ENCODE measurements at places on chromosomes 7 and 10.

DNA sequence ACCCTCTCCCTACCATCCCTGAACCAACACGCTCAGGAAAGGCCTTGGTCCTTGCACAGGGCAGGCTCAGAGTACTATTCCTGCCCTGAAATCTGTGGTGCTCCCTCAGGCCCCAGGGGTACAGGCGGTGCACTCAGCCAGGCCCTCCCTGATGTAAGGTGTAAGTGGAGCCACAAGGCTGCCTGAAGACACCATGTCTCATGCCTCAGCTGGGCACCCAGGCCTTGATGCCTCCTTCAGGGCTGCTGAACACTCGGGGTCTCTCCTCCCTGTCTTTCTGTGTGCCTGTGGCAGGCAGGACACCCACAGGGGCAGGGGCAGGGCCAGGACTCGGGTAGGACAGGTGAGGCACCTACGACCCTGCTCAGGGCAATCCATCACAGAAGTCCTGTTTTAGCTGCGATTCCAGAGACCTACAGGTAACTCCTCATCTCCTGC, 22.9 kb upstream of the ANTXRL start:
- no peak for DNase-seq

- DNase-seq, result no peak
These were observed 41.6 kb downstream of the ABLIM1 start for GRCh38 chr10:114616516-114616915.

- no peak for DNase-seq
These were observed 95.5 kb upstream of the RNF32 start for GRCh38 chr7:156544919-156545715.

GRCh38 chr10:104577861-104578521, 63.1 kb upstream of the SORCS3 start:
- no peak for DNase-seq

- no peak for DNase-seq
These were observed 227.2 kb upstream of the PITRM1 start for GRCh38 chr10:3399756-3400155.

DNA sequence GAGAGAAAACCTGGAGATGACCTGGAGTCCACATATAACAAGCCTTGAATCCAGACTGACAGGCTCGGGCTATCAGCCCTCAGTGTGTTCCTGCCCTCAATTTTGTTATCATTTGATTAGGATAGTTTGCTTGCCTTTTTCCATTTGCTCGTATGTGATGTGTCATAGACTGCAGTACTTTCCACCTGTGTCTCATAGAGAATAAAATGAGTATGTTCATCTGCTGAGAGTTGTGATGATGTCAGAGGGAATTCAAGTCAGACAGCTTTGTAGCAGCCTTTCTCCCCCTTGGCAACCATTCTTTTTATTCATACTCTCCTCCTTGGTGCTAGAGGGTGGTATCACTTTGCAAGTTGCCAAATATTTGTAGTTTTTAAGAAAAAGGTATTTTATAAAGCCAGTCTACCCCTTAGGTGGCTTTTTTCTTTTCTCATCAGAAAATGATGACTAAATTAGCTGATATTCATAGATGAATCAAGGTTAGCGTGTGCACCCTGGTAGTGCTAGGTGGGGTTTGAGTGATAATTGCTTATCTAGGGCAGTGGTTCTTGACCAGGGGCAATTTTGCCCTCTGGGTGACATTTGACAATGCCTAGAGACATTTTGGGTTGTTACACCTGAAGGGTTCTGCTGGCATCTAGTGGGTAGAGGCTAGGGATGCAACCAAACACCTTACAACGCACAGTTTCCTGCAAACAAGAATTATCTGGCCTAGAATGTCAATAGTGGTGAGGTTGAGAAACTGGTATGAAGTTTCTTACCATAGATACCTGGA, 5.4 kb downstream of the SGPL1 start:
- DNase-seq, result no peak

DNA sequence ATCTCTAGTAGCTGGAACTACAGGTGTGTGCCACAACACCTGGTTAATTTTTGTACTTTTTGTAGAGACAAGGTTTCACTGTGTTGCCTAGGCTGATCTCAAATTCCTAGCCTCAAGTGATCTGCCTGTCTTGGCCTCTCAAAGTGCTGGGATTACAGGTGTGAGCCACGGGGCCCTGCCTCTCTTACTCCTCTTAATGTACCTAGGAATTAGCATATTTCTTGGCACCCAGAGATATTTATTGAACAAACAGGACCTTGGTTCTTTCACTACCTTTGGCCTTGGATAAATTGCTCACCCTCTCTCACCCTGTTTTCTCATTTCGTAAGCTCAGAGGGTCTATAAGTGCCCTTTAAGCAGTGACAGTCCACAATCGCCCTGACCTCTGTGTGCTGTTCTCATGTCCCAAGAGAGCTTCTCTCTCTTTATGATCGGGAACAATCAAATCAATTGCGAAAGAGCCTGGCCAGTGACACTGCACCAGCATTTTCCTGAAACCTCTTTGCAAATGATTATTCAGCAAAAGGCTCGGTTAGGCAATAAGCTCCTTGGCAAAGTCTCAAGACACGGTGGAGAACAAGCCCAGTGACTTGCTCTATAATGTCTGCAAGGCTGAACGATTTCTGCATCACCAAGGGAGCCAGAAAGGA, 117.7 kb downstream of the APBB1IP start:
- DNase-seq, result no peak

DNA sequence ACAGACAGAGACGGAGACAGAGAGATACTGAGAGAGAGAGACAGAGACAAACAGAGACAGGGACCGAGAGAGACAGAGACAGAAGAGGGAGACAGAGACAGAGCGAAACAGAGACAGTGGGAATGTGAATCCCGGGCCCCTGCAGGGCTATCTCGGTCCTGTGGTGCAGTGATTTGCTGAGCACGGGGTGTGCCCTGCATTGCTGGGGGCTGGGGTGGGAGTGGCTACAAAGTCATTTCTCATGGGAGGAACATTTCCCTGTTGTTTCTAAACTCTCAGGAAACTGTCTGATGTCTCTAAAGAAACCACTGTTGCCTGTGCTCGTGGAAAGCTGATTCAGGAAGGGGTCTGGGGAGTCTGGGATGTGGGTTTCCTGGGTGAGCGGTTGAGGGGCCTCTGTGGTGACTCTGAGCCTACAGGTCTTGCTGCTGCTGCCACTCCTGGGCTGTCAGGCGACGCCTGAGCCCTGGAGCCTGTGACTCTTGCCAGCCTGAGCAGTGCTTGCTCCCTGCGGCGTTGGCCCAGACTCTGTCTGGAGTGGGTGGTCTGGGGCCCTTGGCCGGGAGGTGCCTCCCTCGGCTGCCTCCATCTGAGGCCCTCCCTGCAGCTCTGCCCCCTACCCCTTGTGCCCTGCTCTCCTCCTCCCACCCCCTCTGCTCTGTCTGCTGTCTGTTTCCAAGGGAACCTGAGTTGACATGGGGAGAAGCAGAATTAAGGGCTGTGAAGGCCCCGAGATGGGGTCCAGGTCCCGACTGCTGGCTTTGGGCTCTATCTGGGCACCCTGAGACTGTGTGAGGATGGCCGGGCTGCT, 292.0 kb downstream of the WDR37 start:
- no peak for DNase-seq

DNA sequence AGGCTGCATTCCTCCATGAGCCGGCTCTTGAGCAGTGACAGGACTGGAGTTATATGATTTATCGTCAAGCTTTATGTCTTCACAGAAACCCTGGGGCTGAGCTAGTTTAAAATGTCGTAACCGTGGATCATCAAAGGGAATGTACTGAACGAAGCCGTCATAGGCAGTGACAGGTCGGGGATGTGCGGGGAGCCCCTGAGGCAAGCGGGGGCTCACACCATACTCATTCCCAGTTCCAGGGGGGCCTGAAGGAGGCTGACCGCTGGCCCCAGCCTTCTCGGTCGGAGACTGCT, 30.7 kb downstream of the JCAD start:
- no peak for DNase-seq

GRCh38 chr7:20952916-20953315, 166.2 kb upstream of the SP8 start:
- no peak for DNase-seq

- no peak for DNase-seq
These were observed 212.7 kb upstream of the PHYHIPL start for GRCh38 chr10:58963723-58964124.

GRCh38 chr10:71807557-71808510, 34.5 kb upstream of the VSIR start:
- no peak for DNase-seq

DNA sequence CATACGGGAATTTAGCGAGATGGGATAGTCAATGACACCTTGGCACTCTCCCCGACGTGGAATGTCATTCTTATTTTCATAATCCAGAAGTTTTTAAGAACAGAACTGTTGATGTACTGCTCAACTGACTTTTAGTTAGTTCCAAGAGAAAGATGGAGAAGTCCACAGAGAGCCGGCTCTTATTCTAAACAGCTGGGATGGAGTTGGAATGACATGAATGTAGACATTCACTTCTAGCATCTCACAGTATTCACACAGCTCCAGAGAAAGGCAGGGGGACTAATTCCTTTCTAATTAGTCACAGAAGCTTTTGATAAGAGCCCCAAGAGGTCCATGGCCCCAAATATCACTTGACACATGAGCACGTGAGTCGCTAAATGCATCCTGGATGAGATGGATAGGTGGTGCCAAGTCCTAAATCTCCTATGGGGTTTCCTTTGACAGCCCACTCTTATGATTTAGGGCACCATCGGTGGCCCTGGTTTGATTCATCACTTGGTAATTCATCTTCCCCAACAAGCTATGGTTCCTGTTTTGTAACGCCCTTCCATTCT, 420.3 kb upstream of the AUTS2 start:
- no peak for DNase-seq

DNA sequence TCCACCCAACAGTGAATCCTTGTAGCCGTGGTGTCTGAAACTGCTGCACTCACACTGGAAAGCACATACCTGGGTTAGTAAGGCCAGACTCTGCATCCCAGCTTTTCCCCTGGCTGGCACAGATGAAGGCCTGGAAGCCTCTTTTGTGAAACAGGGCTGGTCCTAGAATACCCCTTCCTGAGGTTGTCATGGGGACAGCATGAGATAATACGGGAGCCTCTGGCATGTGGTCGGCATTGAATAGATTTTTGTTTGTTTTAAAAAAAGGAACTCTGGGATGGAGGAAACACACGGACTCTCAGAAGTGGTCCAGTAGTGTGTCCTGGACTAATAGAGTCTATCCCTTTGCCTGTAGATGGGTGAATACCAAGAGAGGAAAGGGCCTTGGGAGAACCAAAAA, 129.7 kb downstream of the TMEM178B start:
- DNase-seq, result no peak

GRCh38 chr7:38185395-38186307, 7.6 kb downstream of the STARD3NL start:
- no peak for DNase-seq

GRCh38 chr10:102970562-102971340, 52.7 kb downstream of the CNNM2 start:
- no peak for DNase-seq

DNA sequence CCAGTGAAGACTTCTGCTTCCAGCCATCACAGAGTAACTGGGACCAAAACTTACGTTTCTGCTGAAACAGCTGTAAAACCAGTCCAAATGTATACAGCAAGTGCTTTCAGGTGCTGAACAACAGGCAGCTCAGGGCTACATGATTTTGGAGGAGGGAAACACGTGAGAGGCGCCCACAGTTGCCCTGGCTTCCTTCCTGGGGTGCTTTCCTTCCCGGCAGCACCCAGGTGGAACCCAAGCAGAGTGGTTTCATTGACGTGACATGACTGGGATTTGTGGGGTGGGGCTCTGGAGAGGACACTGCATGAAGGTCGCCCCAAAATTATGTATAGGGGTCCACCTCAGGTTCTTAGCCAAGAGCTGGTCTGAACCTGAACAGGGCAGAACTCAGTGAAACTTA, 34.2 kb downstream of the IL2RA start:
- no peak for DNase-seq

DNA sequence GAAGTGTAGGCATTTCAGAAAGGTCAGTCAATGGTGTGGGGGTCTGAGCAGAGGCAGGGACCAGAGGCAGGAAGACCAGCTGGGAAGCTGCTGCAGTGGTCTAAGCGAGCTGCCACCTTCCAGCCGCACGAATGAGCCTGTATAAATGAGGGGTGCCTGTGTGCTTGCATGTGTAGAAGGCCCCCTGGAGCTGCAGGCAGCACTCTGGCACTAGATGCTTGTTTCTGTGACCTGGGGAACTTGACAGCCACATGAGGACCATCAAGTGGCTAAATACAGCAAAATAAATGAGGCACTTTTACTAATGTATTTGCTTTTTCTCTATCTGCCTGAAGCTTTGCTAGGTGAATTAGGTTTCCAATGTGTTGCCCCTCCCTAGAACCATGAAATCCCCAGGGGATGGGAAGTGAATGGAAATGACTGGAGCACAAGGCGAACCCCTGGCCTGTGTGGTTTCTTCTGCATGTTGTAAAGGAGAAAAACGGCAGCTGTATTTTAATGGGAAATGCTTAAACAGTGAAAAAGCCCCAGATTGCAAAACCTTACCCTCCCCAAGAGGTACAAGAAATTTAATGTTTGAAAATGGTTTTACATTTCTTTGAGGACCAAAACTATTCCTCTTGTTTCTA, 57.7 kb downstream of the PYROXD2 start:
- no peak for DNase-seq

DNA sequence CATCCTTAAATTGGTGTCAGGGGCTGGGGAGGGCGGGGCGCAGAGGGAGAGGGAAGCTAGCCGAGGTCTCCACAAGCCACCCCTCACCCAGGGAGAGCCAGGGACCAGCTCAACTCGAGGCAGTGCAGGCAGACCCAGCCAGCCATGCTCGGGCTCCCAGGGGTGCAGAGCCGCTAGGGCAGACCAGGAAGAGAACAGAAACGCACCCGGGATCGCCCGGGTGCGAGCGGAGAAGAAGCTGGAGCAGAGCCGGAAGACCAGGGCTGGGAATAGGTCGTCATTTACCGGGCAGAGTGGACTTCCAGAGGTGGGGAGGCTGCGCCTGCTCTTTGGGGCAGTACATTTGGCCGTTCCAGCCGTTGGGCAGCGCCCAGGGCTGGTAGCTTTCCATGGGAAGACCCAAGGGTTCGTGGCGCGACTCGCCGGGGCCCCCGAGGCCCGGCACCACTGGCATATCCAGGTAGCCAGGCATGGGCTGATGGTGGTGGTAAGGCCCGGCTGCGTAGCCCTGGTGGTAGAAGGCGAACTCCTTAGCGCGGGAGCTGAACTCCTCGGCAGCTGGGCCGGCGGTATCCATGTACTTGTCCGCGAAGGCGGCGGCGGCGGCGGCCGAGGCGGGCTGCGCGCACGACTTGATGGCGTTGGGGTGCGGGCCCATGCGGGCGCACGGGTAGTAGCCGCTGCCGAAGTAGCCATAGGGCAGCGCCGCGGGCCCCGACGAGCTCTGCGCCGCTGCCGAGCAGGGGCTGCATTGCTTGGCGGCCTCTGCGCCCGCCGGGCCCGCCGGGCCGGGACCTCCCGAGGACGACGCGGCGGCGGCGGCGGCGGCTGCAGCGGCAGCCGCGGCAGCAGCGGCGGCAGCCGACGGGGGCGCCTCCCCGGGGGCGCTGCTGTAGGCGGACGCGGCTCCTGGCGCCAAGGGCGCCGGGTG, 755 bp downstream of the HOXA13 start:
- no peak for DNase-seq

- DNase-seq, result no peak
These were observed 32.6 kb downstream of the PIP4K2A start for GRCh38 chr10:22681783-22682183.

DNA sequence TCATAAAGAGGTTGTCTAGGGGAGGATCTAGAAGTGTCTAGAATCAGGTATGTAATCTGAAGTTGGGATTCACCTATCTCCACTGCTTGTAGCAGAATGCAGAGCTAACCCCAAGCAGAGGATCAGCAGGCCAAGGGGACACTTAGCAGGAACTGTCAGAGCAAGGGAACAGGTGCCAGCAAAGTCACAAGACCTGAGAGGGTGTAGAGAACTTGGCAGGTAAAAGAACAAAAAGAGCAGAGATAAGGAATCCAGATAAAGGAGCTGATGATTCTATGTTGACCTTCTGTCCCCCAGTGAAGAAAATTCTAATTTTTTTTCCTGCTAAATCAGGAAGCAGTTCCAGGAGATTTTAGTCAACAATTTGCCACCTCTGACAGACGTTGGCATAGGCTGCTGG, 91.4 kb upstream of the CCDC71L start:
- no peak for DNase-seq
